Sigmoid colon (tissue), 7 donors: ENCODE measurements at places on chromosomes 12 and 14. TPM values are rescaled to one million over a fixed set of nuclear protein-coding genes. Genes with fewer than 3 reads are reported as not detected.

- peak overlapping the region; percentile 97 for H3K4me3 ChIP-seq
- peak overlapping the region; percentile 91 for H3K27ac ChIP-seq
- H3K36me3 ChIP-seq: peaks cover 4% of the 10 kb centered on the region
- no peak for DNase-seq
- H3K4me1 ChIP-seq: peaks cover 55% of the 10 kb centered on the region
These were observed 6.1 kb downstream of the NT5DC3 start for GRCh38 chr12:103834942-103835341.

DNA sequence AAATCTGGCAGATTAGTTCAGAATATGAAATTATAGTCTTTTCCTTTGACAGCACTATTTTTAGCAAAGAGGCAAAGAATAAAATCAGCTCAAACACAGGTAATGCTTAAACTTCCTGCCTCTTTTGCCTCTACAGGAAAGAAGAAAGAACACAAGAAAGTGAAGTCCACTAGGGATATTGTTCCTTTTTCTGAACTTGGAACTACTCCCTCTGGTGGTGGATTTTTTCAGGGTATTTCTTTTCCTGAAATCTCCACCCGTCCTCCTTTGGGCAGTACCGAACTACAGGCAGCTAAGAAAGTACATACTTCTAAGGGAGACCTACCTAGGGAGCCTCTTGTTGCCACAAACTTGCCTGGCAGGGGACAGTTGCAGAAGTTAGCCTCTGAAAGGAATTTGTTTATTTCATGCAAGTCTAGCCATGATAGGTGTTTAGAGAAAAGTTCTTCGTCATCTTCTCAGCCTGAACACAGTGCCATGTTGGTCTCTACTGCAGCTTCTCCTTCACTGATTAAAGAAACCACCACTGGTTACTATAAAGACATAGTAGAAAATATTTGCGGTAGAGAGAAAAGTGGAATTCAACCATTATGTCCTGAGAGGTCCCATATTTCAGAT lies 17.4 kb downstream of the TMPO start:
- no peaks in the 10 kb centered on the region for H3K27me3 ChIP-seq
- no peak for DNase-seq
- H3K4me3 ChIP-seq: no peak overlapping the region
- no peak overlapping the region for H3K27ac ChIP-seq
- no peaks in the 10 kb centered on the region for H3K4me1 ChIP-seq

DNA sequence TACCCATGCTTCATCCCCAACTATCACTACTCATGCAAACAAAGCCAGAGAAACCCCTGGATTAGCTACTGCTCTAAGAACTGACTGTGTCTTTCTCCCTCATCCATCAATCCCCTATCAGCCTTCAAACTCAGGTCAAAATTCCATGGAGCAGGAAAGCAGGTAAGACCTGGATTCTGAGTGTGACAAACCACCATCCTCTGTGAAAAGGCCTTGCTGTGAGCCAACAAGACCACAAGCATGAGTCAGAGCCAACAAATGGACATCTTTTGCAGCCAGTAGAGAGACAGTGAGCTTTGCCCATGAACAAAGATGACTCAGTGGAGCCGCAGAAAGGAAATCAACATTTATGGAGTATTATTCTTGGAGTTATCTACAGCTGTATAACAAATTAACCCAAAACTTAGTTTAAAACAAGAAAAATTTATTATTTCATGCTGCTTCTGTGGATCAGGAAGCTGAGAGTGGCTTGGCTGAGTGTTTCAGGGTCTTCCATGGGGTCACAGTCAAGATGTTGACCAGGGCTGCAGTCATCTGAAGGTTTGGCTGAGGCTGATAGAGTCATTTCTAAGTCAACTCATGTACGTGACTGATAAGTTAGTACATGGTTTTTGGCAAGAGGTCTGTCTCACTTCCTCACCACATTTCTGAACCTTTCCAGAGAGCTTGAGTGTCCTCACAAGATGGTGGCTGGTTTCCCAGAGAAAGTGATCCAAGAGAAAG lies 61.1 kb downstream of the PITPNM2 start:
- no peak overlapping the region for H3K4me3 ChIP-seq
- H3K36me3 ChIP-seq: no peaks in the 10 kb centered on the region
- no peak for DNase-seq
- H3K27me3 ChIP-seq: no peaks in the 10 kb centered on the region

GRCh38 chr14:64823305-64823861 lies 56.3 kb downstream of the SPTB start:
- DNase-seq: peak; percentile 86
- no peak overlapping the region for H3K27ac ChIP-seq
- H3K36me3 ChIP-seq: no peaks in the 10 kb centered on the region
- no peaks in the 10 kb centered on the region for H3K27me3 ChIP-seq
- peaks cover 8% of the 10 kb centered on the region for H3K4me1 ChIP-seq

GRCh38 chr12:106138633-106139421 lies at the start of gene NUAK1:
Gene NUAK1 (minus strand): TSS chr12:106138954. CDS start chr12:106138653, 301 bp downstream.
- DNase-seq: peak; percentile 75
- H3K27me3 ChIP-seq: no peaks in the 10 kb centered on the region
- H3K4me3 ChIP-seq: peak within 1 kb of the TSS; percentile 55
- H3K36me3 ChIP-seq: no peaks in the 10 kb centered on the region
- no peaks in the 10 kb centered on the region for H3K4me1 ChIP-seq

GRCh38 chr12:112979041-112979680 lies 842 bp downstream of the OAS2 start:
- peaks cover 10% of the 10 kb centered on the region for H3K4me1 ChIP-seq
- DNase-seq: no peak
- H3K27me3 ChIP-seq: no peaks in the 10 kb centered on the region
- no peak overlapping the region for H3K4me3 ChIP-seq
- H3K27ac ChIP-seq: peak overlapping the region; percentile 63
- H3K36me3 ChIP-seq: no peaks in the 10 kb centered on the region

LALBA gene
- total RNA-seq: not detected

KRT71 gene
- not detected for total RNA-seq

PIWIL1 gene
- not detected for total RNA-seq
